Right ventricle myocardium superior (tissue), 1 donor: ENCODE measurements at places on chromosomes 12 and 14. TPM values are rescaled to one million over a fixed set of nuclear protein-coding genes. Genes with fewer than 3 reads are reported as not detected.

GRCh38 chr14:86640288-86640687, 1110.3 kb downstream of the FLRT2 start:
- DNase-seq: no peak

DNA sequence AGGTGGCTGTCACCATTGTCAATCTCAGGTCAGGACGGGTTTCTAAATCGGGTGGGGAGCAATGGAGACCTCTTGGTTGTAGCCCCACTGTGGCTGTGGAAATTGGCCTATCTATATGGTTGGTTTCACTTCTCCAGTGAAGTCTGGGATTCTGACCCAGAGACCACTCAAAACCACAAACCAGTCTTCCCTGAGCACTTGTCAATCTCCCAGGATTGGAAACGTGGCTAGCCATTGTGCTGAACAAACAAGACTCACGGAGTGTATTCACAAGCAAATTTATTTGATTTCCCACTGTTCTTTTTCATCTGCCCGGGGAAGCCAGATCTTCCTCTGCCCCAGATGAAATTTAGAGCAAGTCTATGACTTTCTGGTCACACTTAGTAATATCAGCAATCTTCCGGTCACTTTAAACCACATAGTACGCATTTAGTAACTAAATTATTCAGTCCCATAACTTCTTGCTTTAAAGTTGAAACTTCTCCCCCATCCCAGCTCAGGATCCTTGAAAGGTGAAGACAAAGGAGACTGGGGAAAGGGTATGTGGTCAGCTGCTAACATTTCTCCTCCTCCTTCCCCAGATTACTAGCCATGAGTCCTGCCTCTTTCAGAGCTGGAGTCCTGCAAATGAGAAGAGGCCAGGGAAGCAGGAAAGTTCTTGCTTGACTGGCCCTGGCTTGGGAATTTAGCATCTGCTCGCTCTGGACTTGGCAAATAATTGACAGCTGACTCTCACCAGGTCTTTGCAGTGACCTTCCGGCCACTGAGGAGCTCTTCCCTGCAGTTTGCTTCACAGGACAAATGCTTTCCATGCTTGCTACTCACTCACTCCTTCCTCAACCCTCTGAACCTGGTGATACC, 123.2 kb upstream of the MAX start:
- DNase-seq: no peak

DNA sequence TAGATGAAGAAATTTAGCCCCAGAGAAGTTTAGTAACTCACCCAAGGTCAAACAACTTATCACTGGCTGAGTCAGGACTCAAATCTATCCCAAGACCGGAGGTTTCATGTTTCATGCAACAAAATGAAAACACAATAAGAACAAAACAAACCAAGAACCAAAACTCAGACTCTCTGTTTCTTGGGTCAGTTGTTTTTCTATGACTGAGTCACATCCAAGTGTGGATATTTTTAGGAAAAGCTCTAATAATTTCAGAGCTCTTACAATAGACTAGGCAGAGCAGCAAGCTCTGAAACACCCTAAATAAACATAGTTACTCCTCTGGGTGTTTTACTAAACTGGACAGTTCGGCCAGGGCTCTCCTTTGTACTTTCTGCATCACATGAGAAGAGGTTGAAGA, 87.6 kb upstream of the PRB2 start:
- DNase-seq: no peak

DNA sequence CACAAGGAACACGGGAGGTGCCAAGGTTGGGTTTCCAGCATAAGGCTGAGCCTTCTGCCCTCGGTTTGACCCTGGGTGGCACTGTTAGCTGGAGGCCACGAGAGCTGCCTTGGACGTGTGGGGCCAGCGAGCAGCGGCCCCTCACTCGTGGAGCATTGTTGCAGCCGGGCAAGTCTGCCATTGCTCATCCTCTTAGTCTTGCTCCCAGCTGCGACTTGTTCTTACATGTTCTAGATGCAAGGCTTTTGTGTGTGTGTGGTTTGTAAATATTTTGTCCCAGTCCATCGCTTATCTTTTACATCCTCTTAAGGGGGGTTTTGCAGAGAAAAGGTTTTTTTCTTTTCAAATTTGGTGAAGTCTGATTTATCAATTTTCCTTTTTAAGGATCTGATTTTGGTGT, 21.1 kb upstream of the C1S start:
- DNase-seq: no peak

DNA sequence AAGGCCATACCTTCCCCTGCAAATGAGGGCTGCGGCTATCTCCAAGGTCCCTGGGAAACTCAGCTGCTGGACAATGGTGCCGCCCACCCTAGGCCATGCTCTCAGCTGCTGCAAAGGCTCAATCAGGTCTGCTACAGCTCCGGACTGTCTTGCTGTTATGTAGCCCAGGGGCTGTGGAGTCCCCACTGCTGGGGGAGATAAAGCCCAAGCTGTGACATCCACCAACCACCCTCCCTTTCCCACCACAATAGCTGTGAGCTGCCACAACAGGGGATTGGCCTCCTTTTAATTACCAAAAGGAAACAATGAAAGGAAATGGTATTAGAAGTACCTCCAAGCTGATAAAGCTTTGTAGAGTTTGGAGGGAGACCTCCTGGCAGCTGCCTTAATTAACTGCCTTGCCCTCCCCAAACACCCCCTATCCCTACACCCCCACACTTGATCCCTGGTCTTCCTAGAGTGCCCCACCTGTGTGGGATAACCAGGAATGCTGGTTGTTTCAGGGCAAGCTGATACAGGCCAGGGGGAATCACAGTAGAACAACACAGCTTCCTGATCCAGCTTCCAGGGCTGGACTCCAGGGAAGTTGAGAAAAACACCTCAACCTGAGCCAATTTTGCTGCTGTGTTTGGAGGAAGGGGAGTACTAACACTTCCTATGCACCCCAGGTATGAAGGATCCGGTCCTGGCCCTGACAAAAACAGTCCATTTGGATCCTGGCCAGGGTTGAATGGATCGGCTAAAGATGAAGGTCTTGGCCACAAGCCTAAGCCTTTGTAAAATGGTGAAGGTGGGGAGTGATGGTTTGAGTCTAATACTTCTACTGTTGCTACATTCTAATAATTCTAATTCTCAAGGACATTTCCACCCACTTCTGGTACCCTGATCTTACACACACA, at the start of gene VWF:
Gene VWF, minus strand, starts transcription at position 260 of the 899 bp plus-strand sequence. CDS start 1,474 bp downstream, outside the sequence.
- no peak for DNase-seq

GRCh38 chr12:39442831-39443080, 164 bp downstream of the KIF21A start:
- no peak for DNase-seq

Gene KRT74
- total RNA-seq: not detected

Gene NXPH4
- total RNA-seq: 0.70 TPM

Gene TDP1
- 2.8 TPM for total RNA-seq

Gene RD3L
- total RNA-seq: 26.4 TPM

Gene DIP2B
- total RNA-seq: 10.1 TPM

Gene AMN
- not detected for total RNA-seq

- DNase-seq: no peak
Observed at GRCh38 chr12:128025589-128026245, 241.3 kb upstream of the TMEM132C start.
